ENCODE measurements at places on chromosomes 7 and 10.

DNA sequence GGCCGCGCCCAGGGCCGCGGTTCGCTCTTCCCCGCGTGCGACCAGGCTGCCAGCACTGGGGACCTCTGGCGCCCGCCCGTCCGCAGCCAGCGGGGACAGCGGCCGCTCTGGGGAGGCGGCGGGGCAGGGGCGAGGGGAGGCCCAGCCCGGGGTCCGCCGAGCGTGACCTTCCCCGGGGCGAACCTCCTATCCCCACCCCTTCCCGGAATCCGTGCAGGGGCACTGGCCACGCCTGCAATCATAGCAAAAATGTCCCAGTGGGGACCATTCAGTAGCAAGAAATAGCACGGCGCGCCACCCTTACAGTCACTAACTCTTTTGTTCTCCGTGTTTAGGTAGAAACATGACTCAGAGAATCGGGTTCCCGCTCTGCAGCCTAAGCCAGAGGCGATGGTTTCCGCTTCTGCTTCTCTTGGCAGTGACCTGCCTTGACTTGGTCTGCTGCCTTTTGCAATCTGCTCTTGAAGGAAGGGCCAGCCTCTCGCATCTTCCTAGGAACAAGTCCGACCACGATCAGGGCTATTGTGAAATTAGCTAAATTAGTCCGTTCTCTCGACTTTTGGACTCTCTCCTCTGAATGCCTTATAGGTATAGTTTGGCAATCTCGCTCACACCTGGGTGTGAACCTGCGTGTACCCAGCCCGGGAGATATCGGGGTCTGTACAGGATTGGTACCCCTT lies 79.3 kb upstream of the ACBD5 start:
- peak; percentile 61 for DNase-seq

DNA sequence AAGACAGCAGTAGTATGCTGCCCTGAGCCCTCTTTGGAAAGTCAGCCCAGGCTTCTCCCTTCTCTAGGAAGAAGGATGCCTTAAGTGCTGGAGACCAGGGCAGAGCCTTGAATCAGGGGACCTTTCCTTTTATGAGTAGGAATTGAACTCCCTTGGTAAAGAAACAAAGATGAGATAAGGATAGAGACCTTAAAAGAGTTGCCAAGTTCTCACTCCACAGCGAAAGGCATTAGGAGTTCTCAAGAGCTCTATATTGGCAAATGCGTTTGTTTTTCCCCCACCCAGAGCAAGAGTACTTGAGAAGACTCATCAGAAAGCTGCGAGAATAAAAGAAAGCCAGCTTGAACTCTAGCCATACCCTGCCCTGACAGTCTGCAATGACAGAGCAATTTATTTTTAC lies 72.9 kb upstream of the OGDHL start:
- DNase-seq, result no peak

DNA sequence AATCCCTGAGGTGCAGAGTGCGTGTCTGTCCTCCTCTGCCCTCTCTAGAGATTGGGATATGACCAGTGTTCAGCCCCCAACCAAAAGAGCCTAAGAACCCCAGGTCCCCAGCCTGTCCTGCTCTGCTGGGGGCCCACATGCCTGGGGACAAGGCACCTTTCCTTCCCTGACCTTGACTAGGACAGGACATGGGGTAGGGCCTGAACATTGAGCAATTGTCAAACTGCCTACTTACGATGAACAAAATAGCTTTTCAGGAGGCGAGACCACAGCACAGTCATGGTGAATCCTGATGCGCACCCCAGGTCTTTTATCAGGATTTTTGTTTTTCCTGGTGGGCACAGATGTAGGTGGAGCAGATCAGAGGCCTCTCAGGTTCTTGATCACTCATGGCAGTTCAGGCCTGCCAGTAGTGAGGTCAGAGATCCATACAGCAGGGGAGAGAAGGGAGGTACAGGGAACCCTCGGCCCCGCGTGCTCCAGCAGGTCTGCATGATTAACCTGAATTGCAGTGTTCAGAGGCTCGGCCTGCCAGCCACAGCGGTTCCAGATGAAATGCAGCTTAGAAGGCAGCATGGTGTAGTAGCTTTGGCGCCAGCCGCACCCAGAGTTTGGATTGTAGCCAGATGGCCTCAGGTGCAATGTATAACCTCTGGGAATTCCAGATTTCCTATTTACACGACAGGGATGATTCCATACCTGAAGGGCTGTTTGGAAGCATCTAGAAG lies 191.3 kb downstream of the CUX1 start:
- no peak for DNase-seq

GRCh38 chr7:69871886-69872569 lies 273.8 kb downstream of the AUTS2 start:
- no peak for DNase-seq

DNA sequence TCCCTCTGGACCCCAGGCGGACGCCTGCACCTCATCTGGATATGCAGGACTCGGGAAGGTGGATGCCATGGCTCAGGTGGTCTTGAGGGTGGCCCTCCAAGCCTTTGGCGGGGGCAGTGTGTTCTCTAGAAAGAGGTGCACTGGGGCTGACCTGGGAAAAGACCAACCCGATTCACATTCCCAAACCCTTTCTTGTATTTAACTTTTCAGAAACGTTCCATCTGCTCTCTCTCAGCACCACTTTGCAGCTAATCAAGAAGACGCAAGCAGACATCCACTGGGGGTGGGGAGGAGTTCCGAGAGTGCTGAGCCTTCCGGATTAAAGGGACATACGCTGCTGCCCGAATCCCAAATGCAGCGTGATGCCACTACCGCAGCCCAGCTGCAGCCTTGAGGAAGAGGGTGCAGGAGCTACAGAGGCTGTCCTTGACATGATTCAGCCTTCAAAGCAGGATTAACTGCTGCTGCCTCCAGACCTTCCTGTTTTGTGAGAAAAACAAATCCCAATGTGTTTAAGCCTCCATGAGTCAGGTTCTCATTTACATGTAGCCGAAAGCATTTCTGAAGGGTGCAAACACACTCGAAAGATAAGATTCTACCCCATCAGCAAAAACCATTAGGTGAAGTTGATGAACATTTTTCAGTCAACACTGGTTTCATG lies 39.9 kb downstream of the RBM17 start:
- DNase-seq, result no peak

DNA sequence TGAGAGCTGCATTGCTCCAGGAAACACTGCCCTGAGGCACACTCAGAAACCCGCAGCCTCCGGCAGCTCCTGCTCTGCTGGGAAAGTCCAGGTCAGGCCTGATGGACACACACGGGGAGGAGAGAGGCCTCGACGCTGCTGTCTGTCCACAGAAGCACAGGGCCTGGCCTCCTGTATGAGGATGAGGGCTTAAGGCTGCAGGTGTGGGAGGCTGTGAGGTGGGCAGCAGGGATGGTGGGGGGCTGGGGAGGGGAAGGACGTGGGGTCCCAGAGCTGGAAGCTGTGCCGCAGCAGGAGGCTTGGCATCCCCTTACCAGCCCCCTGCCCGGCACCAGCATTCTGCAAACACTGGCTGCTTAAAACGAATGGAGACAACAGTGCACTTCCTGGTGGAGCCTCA lies 186.2 kb downstream of the DNAJB6 start:
- peak; percentile 36 for DNase-seq

DNA sequence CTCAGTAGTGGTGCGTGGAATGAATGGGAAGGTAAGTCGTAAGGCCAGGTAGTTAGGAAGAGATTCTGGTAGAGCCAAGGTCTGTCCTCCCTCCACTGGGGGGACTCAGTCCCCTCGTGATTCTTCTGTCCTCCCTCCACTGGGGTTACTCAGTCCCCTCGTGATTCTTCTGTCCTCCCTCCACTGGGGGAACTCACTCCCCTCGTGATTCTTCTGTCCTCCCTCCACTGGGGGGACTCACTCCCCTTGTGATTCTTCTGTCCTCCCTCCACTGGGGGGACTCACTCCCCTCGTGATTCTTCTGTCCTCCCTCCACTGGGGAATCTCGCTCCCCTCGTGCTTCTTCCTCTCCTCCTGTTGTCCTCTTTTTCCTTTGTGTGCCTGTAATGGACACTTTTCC lies 125.1 kb downstream of the CELF2 start:
- no peak for DNase-seq

- no peak for DNase-seq
These were observed 168.8 kb downstream of the TMEM26 start for GRCh38 chr10:61284222-61284890.

GRCh38 chr7:127799535-127800305 lies 147.7 kb downstream of the SND1 start:
- DNase-seq, result no peak

DNA sequence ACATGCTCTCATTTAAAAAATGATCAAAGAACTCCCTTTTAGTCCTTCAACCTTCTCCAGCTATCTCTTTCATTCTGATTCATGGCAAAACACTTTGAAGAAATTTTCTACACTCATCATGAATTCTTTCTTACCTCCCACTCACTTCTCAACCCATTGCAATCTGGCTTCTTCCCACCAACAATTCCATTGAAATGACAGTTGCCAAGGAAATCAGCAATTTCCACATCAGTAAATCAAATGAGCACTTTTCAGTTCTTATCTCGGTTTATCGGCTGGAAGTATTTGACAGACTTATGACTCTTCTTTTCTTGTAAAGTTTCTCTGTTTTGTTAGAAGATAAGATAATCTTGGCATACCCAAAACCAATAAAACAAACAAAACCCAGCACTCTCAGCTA lies 99.1 kb upstream of the CACNA2D1 start:
- DNase-seq, result no peak

- DNase-seq, result no peak
These were observed 3.2 kb downstream of the UBE2H start for GRCh38 chr7:129949292-129950133.

DNA sequence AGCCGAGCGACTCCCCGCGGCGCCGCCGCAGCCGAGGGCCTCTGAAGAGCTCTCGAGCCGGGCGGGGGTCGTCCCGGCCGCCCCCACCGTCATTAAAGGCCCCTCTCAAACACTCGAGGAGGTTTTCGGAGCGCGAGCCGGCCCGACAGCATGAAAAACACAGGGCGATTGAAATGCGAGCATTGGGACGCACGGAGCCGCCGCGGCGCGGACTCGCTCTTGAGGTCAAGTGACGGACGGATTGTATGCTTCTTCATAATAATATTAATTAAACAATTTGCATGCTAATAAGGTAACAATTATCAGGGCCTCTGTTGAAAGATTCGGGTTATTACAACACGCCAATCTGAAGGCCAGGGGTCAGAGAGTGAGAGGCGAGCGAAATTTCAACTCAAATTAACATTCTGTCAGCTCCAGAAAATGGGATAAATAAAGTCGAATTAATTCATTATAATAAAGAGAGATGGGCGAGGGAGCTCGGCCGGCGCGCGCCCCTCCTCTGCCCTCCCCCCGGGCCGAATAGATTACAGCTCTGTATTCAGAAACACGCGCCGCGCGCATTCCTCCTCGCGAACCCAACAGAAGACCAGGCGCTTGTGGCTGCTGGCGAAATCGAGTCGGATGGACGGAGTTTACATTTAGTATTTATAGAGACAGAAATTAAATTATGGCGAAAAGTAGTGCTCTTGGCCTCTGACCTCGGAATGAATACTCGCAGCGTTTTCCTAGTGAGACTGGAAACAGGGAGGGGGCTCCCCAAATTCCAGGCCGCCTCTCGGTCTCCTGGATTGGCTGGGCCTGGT lies 2.1 kb upstream of the UNCX start:
- DNase-seq, result no peak

DNA sequence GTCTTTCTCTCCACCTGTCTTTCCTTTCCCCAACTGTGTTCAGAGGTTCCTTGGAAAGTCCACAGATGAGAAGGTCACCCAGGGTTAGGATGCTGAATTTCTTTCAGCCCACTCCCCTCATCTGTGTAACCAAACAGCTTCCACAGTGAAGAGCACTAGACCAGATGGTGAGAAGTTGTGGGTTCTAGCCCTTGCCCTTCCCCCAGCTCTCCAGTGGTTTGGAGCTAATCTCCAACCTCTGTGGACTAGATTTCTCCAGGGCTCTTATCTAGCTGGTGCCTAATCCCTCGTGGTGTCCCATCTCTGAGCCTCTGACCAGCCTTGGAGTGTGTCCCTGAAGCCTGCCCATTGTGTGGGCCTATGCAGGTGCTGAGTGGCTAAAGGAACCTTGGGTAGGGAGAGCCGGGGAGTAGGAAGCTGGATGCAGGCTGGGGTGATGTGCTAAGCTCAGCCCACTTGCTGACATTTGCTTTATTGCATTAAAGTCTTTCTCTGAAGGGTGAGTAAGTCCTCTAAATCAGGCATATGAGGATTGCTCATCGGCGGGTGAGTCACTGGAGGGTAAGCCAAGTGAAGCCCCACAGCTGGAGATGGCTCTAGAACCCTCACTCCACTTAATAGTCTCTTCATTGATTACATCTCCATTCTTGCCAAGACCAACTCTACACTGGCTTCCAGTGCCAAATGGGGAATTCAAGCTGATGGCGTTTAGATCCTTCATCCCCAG lies 14.9 kb downstream of the DUSP5 start:
- DNase-seq, result no peak

DNA sequence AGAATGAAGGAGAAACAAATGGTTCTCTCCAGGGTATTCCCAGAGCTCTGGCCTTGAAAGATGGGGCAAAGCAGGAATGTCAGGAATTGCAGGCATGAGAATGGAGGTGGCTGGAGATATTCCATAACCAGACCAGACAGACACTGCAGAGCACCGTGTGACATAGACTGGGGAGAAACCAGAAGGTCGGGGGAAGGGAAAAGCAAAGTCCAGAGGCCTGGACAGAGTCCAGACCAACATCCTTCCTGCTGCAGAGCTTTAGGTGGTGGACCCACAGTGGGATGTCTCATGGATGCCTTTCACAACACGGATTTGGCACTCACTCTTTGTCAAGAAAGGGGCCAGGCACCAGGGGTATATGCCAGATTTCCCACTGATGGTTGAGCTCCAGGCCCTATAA lies 177.2 kb upstream of the INHBA start:
- no peak for DNase-seq
